ENCODE measurements at places on chromosomes 2 and 18. TPM values are rescaled to one million over a fixed set of nuclear protein-coding genes. Genes with fewer than 3 reads are reported as not detected.

FBLN7 gene
- total RNA-seq: 21.4 TPM

GPAT2 gene
- not detected for total RNA-seq

RAD51AP2 gene
- 0.16 TPM for total RNA-seq

DNA sequence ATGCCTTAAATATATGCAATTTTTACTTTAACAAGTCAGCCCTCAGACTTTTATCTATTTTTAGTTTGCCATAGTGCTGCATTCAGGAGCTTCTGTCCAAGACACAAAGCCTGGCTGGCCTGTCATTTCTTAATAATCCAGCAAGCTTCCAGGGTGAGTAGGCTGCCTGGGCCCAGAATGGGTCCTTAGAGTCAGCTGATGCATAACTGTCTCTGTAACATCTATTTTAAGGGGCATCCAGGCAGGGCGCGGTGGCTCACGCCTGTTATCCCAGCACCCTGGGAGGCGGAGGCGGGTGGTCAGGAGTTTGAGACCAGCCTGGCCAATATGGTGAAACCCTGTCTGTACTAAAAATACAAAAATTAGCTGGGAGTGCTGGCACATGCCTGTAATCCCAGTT is 11.8 kb upstream of the GNLY start:
- no peak for DNase-seq

- no peak for DNase-seq
These were observed 422.2 kb upstream of the FSIP2 start for GRCh38 chr2:185316383-185316782.

Measured in neural crest cell (in vitro differentiated cells).